ENCODE measurements at places on chromosomes 5 and 9.
A peak's percentile ranks its signal among the peaks of the same experiment; 100 is the strongest.

DNA sequence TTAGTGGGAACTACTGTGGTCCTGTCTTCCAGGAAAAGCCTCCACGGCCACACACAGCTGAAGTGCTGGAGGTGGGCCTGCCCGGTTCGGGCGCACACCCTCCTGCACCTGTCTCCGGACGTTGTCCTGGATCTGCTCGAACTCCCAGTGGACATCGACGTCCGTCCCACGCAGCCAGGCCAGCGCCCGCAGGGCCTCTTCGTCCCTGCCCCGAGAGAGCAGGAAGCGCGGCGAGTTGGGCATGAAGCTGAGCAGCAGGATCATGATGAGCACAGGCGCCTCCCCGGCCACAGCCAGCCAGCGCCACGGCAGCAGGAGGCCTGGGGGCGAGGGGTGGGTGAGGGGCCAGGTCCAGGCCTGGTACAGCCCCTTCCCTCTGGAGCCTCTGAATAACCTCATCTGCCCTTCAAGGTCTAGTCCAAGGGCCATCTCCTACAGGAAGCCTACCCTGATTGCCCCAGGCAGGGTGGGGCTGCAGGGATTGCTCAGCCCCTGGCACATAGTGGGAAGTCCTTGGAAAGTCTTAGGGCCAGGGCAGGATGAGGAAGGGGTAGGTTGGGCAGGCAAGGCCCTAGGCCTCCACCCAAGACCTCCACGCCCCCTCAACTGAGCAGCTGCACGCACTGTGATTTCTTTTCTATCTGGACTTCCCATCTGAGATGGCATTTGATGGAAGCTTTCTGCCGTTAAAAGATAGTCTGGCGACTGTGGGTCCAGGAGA, 3.4 kb downstream of the SLC2A6 start:
- DNase-seq: no peak

GRCh38 chr9:133943781-133944745, 48.1 kb downstream of the VAV2 start:
- DNase-seq: peak; percentile 77

DNA sequence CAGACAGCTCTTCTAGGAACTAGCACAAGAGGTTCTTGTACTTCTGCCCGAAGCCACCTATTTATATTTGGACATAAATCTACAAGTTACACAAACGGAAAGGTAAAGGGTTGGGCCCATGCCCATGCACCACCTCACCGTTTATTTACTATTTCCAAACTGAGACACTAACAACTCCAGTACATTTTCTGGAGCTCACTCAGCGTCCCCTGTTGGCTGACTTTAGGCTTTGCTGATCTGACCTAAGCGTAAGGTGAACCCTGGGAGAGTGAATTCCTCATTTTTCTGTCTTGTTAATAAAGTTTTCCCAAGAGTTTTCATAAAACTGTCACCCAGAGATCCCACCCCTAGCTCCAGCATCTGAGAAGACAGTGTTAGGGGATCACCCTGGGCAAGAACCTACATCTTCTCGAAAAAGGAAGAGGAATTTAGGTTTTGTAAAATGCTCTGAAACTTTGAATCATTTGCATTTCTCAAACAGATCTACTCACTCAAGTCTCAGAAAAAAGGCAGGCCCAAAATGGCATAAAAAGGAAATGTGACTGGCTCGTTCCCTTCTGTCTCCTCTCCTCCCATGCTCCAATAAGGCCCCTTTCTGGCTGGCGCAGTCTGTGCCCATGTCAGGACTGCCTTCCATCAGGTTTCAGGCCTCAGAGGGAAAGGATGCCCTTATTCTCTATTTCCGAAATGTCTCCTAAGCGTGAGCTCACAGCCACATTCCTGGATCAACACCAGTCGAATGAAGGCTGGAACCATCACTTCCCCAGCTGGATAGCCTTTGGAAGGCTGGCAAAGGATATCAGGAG, 201.3 kb downstream of the FANCC start:
- no peak for DNase-seq

DNA sequence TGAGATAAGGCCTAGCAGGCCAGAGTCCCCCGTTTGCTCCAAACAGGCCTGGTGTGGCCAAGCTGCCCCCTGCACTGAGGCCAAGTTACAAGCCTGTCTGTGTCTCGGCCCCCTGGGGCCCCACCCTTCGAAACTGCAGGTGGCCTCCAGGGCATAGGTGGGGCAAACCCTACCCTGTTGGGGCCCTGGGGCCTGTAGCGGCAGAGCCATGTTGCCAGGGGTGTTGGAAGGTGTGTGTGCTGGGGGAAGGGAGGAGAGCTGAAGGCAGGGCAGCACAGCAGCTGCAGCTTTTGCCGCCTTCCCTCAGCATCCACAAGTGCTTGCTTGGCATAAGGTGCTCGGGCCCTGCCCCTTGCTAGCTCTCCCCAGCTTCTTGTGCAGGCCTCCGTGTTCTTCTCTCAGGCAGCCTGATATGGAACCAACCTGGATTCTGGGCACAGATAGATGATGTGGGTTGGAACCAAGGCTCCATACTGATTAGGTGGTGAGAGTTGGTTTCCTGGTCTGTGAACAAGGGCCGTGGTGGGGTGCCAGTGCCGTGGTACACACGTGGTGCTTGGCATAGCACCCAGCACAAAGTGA, 12.7 kb downstream of the IRF1 start:
- no peak for DNase-seq

DNA sequence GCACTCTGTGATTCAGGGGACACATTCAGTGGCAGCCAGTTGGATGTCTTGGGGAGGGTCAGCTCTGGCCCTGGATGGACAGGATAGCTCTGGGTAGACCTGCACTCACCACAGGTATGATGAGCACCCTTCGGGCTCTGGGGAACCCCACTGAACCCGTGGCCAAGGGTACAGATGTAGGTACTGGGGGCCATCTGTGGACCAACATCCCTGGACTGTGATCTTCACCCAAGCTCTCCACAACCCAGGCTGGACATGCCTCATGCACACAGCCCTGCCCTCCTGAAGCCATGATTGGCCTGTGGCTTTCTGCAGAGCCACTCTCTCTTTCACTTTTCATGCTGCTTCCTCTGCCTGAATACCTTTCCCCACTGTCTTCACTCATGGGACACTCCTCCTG, 15.6 kb upstream of the ACSL6 start:
- DNase-seq: no peak

GRCh38 chr9:135586601-135587109, 25.1 kb downstream of the PAEP start:
- DNase-seq: no peak

GRCh38 chr9:3874449-3875360, 348.9 kb upstream of the RFX3 start:
- no peak for DNase-seq

- peak; percentile 75 for DNase-seq
Measured at GRCh38 chr9:88953381-88954029, 37.8 kb upstream of the S1PR3 start.
